ENCODE measurements at places on chromosomes 5 and 9.
A peak's percentile ranks its signal among the peaks of the same experiment; 100 is the strongest.

DNA sequence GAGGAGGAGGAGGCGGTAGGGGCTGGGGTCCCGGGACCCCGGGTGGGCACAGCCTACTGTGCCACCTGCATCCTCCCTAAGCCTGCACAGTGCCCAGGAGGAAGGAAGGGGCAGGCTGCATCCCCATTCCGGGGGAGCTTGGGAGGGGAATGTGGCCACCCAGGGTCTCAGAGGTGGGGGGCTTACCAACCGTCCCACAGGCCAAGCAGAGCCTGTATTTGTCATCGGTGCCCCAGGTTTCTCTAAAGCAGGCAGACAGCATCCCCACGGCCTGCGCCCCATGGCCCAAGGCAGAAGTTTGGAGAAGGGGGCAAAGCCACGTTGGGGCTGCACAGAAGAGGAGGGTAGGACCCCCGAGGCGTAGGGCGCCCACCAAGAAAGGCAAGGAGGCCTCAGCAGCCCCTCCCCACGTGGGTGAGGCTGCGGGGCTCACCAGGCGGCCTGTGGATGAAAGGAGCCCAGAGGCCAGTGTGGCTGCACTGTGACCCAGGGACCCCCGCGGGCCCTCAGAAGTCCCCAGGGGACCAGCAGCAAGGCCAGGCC lies 507 bp upstream of the GPSM1 start:
- DNase-seq: no peak

DNA sequence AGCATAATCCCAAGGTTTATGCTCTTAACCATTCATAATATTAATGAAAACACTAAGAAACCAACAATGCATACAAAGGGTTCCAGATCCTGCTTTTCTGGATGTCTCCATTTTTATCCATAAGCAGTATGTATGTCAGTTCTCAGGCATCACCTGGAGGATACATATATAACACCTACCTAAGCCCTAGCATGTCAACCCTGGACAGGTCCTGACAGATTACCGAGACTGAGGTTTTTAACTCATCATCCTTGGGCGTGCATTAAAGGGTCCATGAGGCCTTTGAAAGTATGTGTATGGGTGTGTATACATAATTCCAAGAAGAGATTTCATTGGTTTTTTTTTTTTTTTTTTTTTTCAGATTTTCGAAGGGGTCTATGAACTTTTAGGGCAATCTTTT lies 70.6 kb downstream of the SH3TC2 start:
- DNase-seq: no peak

DNA sequence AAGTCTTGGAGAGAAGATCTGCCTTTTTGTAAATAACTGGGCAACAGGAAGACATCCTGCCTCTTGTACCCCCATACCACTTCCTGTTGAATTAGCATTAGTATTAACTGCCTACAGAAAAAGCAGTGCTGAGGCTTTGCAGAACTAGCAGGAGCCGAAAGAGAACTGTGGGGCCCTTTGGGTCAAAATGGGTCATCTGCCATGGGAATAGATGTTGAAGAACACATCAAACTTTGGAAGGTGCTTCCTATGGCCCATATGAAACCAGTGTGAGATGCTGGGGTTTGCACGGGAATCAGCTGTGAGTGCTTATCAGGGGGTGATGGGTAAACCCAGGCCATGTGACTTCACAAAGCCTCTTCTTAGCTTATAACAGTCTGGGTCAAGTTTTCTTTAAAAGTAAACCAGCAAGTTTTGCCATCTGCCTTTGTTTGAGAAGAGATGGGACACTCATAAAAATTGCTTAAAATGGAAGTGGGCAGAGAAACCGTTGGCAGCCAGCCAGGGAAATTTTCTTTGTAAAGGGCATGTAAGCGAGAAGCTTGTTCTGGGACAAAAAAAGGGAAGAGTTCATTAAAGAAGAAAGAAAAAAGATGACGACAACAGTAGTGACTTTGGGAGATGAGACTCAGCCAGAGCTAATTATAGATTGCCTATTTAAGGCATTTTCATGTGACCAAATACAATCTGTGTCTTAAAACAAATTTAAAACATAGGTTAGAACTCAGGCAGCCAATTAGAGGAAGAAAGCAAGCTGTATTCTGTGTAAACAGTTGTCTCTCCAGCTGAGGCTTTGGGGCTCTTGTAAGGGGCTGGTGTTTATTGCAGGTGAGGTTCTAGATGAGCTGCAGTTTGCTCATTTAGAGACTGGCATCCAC lies 4.4 kb downstream of the SLC25A25 start:
- DNase-seq: peak; percentile 96

DNA sequence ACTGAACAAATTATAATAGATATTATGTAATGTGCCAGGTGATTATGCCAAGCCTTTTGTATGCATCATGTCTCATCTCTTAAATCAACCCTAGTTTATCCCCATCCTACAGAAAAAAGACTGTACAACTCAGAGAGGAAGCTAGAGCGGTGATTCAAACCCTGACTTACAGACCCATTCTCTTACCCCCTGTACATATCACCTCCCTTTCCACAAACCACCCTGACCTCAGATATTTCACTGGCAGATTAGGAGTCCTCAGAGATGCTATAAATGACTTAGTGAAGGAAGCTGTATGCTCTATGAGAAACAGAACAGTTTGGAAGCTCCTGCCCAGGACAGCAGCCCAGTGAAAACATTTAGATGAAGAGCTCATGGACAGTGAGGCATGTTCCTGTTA lies 79.1 kb upstream of the RARS1 start:
- no peak for DNase-seq

- no peak for DNase-seq
Measured at GRCh38 chr5:173090639-173091038, 34.5 kb downstream of the CREBRF start.

- peak; percentile 7 for DNase-seq
Measured at GRCh38 chr5:156526081-156526925, 199.3 kb downstream of the SGCD start.

- DNase-seq: peak; percentile 30
Measured at GRCh38 chr5:111461255-111461671, 51.1 kb downstream of the STARD4 start.

GRCh38 chr5:124824637-124825158 lies 78.3 kb upstream of the ZNF608 start:
- DNase-seq: peak; percentile 60

- no peak for DNase-seq
Measured at GRCh38 chr9:99628849-99629620, 192.7 kb upstream of the NR4A3 start.

- no peak for DNase-seq
Measured at GRCh38 chr9:124128568-124129166, 117.1 kb downstream of the LHX2 start.

- DNase-seq: no peak
Measured at GRCh38 chr5:150119421-150120061, 33.2 kb upstream of the CSF1R start.

GRCh38 chr5:60257596-60258271 lies 364.2 kb upstream of the PDE4D start:
- no peak for DNase-seq

DNA sequence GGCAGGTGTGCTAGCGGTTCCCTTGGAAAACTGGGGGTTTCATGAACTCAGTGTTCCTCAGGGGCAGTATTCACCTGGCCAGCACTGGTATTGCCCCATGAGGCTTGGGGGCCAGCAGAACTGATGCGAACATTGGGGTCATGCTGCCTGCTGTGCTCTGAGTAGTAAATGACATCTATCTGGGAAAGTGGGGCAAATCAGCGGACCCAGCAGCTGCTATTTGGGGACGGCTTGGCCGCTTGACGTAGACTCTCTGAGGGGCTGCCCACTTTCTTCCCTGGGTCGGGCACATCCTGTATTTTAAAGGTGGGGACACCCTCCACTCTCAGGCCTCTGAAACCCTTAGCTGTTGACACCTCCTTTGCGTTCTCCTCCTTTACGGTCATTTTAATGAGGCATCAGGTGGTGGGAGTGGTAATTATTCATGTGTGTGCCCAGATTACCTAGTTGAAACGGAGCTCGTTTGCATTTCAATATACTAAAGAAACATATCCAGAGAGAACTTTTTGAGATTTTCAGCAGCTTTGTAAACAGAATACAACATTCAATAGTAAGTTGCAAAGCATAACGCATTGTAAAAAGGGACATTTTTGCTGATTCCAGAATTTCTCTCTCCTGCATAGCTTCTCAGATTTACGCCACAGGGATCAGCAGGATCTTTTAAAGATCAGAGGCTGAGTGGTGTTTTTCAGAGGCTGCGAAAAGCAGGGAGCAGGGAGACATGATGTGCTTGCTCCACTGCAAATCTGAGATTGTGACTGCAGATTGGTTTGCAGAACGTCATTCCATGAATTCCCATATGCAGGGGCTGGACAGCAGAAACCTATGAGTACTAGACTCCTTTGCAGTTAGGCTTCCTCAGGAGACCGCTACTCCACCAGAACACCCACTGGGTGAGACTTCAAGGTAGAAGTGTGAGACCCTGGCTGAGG lies 56.8 kb upstream of the ZFR start:
- no peak for DNase-seq

DNA sequence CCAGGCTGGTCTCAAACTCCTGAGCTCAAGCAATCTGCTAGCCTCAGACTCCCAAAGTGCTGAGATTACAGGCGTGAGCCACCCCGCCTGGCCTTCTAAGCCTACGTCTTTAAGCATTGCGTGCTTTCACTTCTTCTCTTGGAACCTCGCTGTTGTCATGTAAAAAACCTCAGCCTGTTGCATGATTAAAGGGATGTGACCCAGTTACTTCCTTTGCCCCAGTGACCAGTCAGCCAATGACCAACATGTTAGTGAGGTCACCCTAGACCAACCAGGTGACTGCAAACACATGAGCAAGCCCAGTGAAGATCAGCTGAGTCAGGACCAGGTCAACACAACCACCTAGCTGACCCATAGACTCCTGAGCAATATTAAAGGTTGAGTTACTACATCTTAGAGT lies 10.5 kb downstream of the KIF4B start:
- no peak for DNase-seq

GRCh38 chr5:110354915-110355644 lies 371.4 kb downstream of the TMEM232 start:
- DNase-seq: peak; percentile 12

GRCh38 chr5:171647043-171647903 lies 138.3 kb upstream of the SMIM23 start:
- peak; percentile 28 for DNase-seq

DNA sequence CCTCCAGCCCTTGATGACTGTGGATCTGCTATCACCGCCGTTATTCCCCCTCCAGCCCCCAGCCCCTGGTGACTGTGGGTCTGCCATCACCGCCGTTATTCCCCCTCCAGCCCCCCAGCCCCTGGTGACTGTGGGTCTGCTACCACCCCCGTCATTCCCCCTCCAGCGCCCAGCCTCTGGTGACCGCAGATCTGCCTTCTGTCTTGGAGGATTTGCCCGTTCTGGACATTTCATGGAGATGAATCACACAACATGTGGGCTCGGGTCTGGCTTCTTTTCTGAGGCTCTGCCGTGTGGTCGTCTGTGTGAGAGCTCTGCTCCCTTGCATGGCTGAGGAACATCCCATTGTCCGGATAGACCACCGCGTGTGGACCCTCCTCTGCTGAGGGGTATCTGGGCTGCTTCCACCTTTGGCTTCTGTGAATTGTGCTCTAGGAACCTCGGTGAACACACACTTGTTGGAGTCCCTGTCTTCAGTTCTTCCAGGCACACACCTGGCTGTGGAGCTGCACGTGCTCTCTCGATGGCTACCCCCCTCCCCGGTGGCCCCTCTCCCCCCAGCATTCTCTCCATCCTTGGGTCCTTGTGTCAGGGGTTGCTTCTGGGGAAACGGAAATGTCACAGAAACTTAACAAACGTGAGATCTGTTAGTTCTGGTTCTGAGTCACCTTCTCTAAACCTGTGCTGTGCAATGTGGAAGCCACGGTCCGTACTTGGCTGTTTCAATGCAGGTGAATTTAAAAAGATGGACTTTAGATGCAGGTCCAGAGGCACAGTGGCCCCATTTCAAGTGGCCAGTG lies 105.3 kb upstream of the COL5A1 start:
- peak; percentile 44 for DNase-seq

DNA sequence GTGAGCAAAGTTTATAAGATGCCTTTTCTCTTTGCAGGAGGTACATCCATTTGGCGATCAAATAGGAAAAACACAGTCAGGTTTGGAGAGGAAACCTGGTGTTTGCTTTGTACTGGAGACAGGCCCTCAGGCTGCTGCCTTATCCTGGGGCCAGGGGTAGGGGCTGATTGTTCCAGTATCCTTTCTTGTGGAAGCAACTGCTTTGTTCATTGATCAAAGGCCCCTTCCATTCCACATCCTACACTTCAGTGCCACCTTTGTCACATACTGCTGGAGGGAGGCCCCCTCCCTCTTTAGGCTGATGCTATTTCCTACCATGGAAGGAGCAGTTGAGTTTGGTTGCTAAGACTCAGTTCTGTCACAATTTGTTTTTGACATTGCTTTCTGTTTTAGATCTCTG lies 778.1 kb downstream of the TLR4 start:
- DNase-seq: no peak

DNA sequence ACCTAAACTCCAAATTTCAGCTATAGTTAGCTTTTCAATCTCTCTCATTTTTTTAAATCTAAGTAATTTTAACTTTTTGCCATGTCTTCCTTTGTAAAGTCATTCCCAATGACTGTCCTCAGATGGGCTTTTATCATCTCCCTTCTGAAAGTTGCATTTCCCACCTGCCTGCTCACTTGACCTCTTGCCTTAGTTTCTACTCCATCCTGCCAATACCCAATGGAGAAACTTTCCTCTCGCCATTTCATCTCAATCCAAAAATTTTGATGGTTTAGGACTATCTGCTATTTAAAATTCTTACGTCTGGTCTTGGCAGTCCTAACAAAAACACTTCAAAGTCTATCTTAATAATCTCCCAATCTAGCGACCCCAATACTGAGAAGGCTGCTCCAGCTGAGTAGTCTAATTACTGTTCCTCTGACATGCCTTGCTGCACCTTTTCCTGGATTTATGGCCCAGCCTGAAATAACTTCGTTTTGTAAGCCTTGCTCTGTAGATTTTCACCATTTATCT lies 231.3 kb downstream of the PRR16 start:
- no peak for DNase-seq

DNA sequence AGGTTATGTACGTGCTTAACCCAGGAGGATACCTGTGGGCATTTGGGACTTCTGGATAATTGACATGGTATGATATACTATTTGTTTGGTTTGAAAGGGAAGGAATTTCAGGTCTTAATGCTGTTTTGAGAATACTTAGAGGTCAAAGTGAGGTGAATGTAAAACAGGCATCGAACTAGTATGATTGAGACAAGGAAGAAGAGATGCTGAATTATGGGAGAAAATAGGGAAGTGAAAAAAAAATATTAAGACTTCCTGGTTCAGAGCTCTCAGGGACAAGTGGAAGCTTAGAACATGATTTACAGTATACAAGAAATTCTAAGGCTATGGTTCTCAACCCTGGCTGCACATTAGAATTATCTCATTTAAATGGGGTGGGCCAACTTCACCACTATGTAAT lies 115.3 kb downstream of the CD180 start:
- no peak for DNase-seq

DNA sequence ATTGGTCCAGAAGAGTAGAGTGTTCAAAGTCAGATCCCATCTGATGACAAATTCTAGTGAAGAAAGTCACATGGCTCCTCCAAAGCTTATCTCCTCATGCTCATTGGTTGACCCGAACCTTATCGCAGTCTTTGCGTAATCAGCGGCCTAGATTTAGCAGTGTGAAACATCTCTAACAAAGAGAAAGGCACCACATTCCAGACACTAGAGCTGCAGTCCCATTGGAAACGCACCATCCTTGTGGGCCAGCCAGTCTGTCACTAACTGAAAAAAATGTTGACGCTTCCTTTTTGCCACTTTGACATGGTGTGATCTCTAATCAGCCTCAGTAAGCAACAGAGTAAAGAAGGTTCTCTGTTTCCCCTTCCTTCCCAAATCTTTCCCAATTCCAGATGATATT lies 458.0 kb upstream of the WWC1 start:
- no peak for DNase-seq

All from fibroblast of gingiva (primary cell).